Hematopoietic multipotent progenitor cell (in vitro differentiated cells): ENCODE measurements at places on chromosomes 11 and 22. TPM values are rescaled to one million over a fixed set of nuclear protein-coding genes. Genes with fewer than 3 reads are reported as not detected.

RFPL1 gene
- not detected for total RNA-seq

BAIAP2L2 gene
- under 0.01 TPM for total RNA-seq

KRTAP5-10 gene
- not detected for total RNA-seq

OR6A2 gene
- total RNA-seq, result 2.4 TPM

TRPC6 gene
- 0.27 TPM for total RNA-seq

PDE2A gene
- 1.3 TPM for total RNA-seq
